ENCODE measurements at places on chromosomes 13 and 19.

- DNase-seq: no peak
Measured at GRCh38 chr13:42474954-42475353, 99.0 kb upstream of the TNFSF11 start.

- DNase-seq: no peak
Measured at GRCh38 chr19:9580728-9581127, 3.6 kb downstream of the ZNF121 start.

DNA sequence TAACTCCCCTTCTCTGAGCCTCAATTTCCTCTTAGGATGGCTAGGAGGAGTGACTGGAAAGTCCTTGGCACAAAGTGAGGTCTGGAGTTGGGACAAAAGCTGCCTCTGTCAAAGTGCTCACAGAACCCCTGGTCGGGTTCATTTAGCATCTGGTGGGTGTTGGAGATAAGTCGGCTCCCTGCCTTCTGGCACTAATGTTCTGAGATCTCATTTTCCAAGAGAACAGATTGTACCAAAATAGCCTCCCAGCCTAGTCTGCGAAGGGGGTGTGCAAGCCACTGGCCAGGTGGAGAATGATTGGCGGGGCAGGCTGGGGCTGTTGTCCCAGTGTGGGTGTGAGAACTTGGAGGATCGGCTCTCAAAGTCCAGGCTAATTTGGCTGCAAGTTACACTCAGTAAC lies 20.7 kb upstream of the NWD1 start:
- no peak for DNase-seq

GRCh38 chr19:16660763-16661479 lies at the start of gene TMEM38A:
Gene TMEM38A (plus strand): TSS chr19:16661139. CDS start chr19:16661218, 79 bp downstream.
- DNase-seq: peak; percentile 91

- no peak for DNase-seq
Measured at GRCh38 chr13:59398127-59398526, 765.6 kb downstream of the DIAPH3 start.

DNA sequence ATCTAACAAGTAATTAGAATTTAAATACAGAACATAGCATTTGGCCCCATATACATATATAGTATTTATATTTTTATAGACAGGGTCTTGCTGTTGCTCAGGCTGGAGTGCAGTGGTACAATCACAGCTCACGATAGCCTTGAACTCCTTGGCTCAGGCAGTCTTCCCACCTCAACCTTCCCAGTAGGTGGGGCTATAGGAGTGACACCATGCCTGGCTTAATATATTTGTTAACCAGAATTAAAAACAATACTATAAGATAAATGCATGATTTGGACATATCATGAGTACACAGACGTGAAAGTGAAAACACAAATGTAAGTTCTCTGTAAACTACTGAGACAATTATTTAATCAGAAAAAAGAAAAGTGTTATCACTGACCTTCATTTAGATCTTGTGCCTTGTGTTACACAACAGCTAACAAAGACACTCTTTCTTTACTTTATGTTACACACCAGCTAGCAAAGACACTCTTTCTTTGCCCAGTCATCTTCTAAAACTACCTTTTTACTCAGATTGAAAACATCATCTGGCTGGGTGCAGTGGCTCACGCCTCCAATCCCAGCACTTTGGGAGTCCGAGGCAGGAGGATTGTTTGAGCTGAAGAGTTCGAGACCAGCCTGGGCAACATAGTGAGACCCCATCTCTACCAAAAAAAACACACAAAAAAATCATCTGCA lies 22.6 kb downstream of the CARS2 start:
- DNase-seq: no peak

Measured in upper lobe of left lung (tissue), 6 donors.